ENCODE measurements at places on chromosomes 5 and 9.

GRCh38 chr9:72384710-72385485 is 19.9 kb upstream of the ZFAND5 start:
- no peak for DNase-seq

DNA sequence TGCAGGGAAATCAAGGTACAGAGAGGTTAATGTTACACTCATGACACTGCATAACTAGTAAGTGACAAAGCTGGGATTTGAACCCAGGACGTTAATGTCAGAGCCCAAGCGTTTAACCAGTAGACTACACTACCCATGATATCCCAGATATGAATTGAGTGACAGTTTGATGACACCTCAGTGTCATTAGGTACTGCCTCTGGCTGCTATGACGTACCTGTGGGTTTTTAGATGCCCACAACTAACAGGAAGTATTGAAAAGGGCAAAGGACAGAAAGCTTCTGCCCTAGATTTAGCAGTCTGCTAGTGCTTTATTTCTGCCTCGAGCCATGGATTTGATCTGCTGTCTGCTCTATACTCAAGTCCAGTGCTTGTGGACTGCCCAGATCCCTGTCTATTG is 56.2 kb downstream of the GLRA1 start:
- no peak for DNase-seq

DNA sequence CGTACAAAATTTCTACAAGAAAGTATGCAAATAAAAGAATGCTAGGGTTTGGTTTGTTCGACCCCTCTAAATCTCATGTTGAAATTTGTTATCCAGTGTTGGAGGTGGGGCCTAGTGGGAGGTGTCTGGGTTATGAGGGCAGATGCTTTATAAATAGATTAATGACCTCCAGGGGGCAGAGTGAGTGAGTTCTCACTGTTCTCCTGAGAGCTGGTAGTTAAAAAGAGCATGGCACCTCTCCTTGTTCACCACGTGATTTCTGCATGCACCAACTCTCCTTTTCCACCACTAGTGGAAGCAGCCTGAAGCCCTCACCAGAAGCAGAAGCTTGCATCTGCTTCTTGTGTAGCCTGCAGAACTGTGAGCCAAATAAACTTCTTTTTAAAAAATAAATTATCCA is 50.4 kb upstream of the FAM170A start:
- DNase-seq = no peak

DNA sequence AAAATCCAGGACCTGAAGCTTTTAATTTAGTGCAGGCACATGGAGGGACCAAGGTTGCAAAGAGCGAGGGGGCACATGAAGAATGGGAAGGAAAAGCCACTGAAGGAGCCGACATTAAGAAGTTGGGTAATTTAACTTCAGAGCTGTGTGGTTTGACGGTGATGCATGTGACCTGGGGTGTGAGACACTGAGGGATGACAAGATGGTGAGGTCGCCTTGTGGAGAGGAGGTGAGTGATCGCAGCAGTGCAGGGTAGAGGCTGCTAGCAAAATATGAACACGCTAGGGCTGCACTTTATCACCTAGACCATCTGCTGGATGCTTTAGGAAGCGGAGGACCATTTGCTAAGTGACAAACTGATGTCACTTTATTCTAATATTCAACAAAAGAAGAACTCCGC is 339.0 kb upstream of the KIF2A start:
- no peak for DNase-seq

DNA sequence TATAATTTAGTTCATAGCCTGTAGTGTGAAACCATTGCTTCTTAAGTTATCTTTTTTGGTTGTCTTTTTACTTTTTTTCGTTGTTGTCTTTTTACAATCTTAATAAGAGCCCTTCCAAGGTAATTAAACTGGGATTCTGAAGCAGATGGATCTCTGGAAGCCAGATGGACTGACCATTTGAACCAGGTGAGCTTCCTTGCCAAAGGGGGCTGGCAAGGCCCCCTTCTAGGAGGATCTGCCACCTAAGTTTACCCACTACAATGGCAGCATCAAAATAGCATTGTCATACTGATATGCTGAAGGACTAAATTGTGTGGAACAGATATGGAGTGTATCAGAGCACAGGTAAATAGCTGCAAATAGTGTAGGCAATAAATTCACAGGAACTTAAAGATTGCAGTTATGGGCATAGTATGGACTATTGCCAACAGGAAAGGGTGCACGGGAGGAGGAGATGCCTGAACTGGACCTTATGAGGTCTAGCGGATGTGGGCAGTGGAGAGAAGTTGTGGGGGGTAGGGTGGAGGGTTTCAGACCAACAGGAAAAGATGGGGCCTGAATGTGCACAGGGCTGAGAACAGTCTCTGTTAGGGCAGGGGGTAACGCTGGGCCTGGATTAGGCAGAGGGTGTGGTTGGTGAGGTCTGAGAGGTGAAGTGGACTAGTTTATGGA is 61.5 kb upstream of the CTXN3 start:
- DNase-seq = no peak

GRCh38 chr5:139658928-139659667 is 10.9 kb downstream of the CXXC5 start:
- DNase-seq = no peak

DNA sequence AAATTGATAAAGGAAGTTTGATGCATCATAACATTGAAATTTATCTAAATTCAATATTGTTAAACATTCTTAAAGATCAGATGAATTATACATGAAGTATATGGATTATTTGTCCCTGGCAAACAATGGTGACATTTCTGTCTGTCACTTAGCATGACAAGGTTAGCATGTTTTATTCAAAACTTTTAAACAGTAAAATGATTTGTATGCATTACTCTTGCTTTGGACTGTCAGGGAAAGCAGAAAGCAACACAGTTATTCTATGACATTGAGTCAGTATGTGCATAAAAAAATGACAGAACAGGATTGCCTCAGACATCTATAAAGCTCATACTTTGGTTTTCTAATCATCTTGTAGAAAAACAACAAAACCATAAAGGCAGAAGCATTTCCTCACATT is 193.7 kb downstream of the IZUMO3 start:
- DNase-seq = no peak

DNA sequence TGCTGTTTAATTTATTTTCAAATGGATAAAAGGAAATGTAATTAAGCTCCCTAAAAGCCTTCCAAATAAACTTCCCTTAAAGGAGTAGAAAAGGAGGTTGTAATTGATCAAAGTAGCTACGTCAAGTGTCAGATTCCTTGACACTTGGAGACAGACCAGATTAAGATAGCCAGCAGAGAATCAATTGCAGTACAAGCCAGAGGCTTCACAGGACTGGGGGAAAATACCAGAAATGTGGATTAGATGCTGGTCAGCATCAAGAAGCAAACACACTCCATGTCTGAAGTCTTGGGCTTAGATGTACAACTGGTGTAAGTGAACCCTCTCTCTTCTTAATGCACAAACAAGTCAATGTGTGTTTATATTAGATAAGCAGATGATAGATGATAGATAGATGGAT is 184.9 kb upstream of the TAS2R1 start:
- no peak for DNase-seq

DNA sequence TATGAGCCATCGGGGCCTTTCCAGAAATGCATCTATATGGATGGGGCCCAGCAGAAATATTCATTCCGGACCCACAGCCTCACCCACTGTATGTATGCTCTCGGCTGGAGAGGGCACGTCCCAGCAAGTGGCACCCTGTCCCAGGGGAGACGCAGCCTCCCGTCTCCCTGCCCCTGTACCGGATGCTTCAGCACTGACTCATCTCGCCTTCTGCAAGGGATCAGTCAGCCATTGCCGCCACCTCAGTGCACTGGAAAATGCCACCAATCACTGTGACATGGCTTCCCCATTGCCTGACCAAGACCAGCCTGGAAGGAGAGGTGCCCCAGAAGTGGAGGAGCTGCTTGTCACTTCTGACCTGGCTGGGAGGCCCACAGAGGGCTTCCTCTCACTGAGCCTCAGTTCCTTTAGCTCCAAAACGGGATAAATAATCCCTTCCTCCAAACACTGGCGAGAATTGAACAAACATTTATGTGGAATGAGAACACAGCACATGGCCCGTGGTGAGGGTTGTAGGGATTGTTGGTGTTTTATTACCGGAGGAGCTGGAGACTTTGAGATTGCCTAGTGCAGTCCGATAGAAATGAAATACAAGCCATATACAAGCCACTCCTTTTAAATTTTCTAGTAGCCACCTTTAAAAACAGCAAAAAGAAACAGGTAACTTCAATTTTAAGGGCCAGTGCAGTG is 43.9 kb upstream of the ORM1 start:
- no peak for DNase-seq

- no peak for DNase-seq
These were observed 25.0 kb downstream of the CCDC152 start for GRCh38 chr5:42781584-42781983.

- no peak for DNase-seq
These were observed 97.8 kb downstream of the MAST4 start for GRCh38 chr5:66694036-66694435.

DNA sequence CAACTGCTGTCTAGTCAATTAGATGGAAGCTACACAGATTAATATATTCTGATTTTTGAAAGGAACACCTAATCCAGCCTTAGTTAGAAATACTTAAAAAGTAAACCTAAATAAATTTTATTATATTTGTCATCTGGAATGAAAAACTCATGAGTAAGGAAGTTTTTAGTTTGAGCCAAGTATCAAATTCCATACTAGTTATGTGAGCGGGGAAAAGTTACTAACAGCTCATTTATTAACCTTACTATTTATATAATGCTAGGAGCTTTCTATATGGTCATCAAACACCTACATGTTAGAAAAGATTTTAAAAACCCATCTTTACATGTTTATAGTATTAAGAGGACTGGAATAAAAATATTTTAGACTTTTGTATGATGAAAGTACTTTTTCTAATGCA is 41.6 kb upstream of the POU5F2 start:
- no peak for DNase-seq

GRCh38 chr5:5353681-5354080 is 68.8 kb upstream of the ICE1 start:
- no peak for DNase-seq

GRCh38 chr5:87154191-87154590 is 113.5 kb upstream of the RASA1 start:
- DNase-seq = no peak

DNA sequence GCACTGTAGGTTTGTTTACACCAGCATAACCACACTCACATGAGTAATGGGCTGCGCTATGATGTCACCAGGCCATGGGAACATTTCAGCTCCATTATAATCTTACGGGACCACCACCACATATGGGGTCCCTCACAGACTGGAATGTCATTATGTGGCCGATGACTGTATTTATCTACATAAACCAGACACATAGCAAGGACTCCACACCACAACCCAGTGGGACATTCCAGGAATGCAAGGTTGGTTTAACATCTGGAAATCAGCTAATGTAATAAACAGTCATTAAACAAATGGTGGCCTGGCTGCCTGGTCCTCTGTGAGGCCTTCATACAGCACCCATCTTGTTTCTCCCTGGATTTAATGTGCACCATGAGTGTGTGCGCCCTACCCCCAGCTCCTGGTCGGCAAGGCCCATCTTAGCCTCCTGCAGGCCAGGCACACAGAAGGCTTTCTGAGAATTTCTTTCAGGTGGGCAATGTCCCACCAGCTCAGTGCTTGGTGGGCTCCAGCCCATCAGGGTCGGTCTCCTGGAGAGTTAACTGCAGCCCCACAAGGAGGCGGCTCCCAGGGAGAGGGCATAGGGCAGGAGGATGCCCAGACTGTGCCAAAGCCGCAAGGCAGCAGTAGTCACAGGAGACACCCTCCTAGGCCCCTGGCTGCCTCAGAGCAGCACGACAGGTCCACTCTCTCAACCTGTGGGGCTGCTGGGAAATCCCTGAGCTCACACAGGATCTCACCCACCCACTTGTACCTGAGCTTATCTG is 35.9 kb upstream of the SARDH start:
- no peak for DNase-seq
